Activated CD8-positive, alpha-beta memory T cell treated with anti-CD3 and anti-CD28 coated beads for 1 hour (primary cell): ENCODE measurements at places on chromosomes 4 and X.

DNA sequence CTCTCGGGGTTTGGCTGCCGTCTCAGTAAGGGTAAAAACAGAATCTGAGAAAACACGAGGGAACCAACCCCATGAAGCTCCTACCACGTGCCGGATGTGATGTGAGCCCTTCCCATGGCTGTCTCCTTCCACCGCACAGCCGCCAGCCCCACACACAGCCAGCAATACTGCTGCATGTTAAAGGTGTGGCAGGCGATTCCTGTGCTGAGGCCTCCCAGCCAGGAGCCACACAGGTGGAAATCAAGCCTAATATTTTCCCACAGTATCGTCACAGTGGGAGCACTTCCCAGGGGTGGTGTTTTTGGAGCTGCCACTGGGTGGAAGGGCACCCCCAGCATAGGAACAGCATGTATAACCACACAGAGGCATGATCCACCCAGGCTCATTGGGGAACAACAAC lies 77.5 kb downstream of the SLC2A9 start:
- DNase-seq = no peak

- DNase-seq = no peak
Measured at GRCh38 chr4:185916231-185916630, 104.2 kb upstream of the SORBS2 start.

DNA sequence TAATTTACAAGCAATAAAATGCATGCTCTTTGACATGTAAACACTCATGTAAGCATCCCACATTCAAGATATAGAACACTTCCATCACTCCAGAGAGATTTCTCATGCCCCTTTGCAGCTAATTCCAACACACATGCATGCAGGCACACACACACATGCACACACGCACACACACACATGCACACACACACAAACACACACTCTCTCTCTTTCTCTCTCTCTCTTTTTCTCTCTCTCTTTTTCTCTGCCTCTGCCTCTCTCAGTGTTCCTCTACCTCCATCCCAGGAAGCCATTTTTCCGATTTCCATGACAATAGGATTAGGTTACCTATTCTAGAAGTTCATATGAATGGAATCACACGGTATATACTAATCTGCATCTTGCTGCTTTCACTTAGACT lies 11.9 kb upstream of the SOD3 start:
- DNase-seq = no peak

DNA sequence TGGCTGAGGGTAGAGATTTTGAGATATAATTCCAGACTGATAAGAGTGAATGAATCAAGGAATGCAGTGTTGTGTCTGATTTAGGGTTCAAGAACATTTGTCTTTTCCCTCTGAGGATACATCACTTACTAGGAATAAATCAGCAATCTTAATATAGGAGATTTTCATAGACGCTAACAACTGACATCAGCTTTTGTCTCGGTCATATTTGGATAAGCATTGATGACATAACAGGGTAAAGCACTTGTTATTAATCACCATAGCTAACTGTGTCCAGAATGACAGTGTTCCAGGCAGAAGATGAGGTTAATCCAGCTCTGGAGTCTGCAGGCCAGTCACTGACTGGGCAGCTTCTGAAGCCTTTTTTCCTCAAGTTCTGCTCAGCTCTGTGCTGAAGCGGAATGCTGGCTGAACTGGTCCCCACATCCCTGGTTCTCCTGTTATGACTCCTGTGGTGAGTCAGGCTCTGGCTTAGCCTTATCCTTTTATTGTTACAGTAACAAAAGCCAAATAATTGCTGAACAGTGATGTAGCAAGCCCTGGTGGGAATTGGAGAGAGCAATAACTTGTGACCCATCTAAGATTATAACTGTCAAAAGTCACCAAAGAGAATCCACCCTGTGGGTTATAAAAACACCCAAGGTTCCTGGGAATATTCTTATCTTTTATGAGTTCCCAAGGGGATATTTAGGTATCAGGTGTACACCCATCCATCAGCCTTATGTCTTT lies 41.8 kb downstream of the FNIP2 start:
- no peak for DNase-seq

DNA sequence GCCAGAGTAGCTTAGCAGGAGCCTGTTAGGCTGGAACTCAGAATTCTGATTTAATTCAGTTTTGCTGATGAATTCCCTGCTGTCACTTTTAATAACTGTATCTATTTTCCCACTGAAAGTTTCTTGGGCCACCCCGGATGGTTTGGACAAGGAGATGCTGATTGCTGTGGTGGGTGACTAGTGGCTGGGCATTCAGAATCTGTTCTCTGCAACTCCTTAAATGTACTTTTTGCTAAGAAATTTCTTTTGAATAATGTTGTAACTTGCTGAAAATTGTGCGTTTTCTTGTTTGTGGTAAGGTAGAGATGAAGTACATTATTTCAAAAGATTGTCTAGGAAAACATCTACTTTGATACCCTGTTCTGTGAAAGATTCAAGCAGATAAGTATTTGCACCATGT lies 2.4 kb downstream of the TLL1 start:
- no peak for DNase-seq

DNA sequence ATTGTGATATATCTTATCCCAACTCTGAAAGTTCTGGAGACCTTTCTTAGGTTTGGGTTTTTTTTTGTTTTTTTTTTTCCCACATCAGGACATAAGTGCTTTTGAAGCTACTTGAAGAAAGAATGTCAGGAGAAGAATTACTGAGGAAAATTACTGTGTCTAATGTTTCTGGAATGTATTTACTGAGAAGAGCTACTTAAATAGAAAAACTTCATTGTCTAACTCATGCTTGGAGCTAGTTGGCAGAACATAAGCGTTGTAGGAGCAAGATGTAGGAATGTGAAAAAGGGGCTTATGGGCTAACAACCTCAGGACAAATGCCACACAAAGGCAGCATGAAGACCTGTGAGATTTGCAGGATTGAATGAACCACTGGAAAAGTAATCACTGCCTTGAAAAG lies 166.6 kb upstream of the GLRA2 start:
- no peak for DNase-seq

GRCh38 chrX:1899841-1900240 lies 285.0 kb downstream of the ASMT start:
- DNase-seq = no peak

GRCh38 chr4:76361689-76362412 lies 55.3 kb downstream of the STBD1 start:
- no peak for DNase-seq

GRCh38 chrX:12890467-12890866 lies 16.0 kb upstream of the TLR8 start:
- no peak for DNase-seq
